ENCODE measurements at places on chromosomes 1 and 21. TPM values are rescaled to one million over a fixed set of nuclear protein-coding genes. Genes with fewer than 3 reads are reported as not detected.

DNA sequence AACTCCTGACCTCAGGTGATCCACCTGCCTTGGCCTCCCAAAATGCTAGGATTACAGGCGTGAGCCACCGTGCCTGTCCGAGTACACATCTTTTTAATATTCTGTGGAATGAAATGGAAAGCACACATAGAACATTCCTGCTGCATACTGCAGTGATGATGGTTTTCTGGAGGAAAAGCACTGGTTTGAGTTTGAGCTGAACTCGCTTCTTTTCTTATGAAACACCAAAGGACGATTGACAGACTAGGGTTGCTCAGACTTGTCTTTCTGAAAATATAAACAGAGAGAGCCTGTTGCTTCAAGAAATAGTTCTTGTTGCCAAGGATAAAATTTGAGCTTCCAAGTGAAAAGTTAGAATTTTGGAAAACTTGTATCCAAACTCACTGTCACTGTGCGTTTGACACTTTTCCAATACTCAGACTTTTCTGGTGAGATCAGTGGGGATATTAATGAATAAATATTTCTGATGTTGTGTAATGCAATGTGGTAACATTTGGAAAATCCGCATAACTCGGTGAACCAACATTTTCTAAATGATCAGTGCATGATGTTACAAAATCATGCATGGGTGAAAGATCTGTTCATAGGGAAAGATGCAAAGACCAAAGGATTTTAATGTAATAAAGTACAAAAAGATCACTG is 15.0 kb upstream of the ERMAP start:
- DNase-seq: no peak

- peak; percentile 75 for DNase-seq
These were observed 76.9 kb upstream of the LYST start for GRCh38 chr1:235943581-235944114.

DNA sequence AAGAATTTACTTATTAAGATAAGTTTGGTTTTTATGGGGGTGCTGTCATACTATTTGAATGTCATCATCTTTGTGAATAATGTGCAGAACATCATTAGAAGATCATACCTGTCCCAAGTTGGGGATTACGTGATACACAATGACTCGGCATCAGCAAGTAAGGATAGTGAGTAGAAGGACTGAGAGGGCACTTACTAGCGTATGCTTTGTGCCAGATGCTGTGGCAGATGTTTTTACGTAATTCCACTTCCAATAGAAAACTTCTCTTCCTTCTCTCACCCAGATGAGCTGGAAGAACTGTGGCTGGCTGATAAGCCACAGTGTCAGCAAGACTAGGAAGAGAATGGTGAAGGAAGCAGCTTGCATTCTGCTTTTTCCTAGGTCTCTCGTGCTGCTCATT is 28.1 kb upstream of the TGFB2 start:
- DNase-seq: no peak

FMN2 gene
- total RNA-seq: not detected

- no peak for DNase-seq
These were observed 25.2 kb downstream of the SPOCD1 start for GRCh38 chr1:31790641-31791091.

- peak; percentile 8 for DNase-seq
These were observed 169.8 kb upstream of the CXADR start for GRCh38 chr21:17343055-17343454.

HPDL gene
- 0.53 TPM for total RNA-seq

SYDE2 gene
- 3.2 TPM for total RNA-seq

- peak; percentile 55 for DNase-seq
These were observed 21.1 kb upstream of the EPHB2 start for GRCh38 chr1:22689505-22689904.

- no peak for DNase-seq
These were observed 58.6 kb downstream of the TLR5 start for GRCh38 chr1:223084464-223084866.

- no peak for DNase-seq
These were observed 138.9 kb upstream of the SPATA6 start for GRCh38 chr1:48610628-48611542.

GJC2 gene
- total RNA-seq: 2.9 TPM

FAM167B gene
- total RNA-seq: 0.26 TPM

GRCh38 chr1:98157524-98158313 is 236.9 kb upstream of the DPYD start:
- DNase-seq: no peak

DNA sequence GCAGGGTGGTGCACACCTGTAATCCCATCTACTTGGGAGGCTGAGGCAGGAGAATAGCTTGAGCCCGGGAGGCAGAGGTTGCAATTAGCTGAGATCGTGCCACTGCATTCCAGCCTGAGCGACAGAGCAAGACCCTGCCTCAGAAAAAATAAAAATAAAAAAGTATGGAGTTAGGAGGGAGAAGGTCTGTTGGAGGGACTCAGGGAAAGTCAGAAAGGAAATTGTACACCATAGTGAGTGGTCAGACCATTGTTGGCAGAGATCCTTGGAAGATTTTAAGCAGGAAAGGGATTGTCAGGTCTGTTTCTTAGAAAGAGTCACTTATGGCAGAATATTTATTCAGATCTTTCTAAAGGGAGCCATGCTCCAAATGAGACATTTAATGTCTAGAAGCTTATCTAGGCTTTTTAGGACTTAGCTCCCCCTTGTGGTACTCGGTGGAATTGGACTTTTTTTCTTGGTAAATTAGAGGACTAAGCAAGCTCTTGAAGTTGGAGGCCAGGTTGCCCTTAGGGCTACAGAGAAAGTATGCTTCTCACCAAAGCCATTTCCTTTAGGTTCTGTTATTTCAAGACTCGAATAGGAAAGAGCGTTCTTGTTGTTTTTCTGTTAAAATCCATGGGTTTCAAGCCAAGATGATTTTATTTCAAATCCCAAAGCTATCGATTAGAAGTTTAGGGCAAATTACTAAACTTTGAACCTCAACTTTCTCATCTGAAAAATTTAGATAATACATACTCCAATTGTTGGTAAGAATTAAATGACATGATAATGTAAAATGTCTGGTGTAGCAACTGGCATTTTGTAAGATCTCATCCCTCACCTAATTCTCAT is 16.5 kb downstream of the MIA3 start:
- peak; percentile 86 for DNase-seq

GRCh38 chr21:44263221-44263760 is 1.6 kb upstream of the DNMT3L start:
- DNase-seq: no peak

DNA sequence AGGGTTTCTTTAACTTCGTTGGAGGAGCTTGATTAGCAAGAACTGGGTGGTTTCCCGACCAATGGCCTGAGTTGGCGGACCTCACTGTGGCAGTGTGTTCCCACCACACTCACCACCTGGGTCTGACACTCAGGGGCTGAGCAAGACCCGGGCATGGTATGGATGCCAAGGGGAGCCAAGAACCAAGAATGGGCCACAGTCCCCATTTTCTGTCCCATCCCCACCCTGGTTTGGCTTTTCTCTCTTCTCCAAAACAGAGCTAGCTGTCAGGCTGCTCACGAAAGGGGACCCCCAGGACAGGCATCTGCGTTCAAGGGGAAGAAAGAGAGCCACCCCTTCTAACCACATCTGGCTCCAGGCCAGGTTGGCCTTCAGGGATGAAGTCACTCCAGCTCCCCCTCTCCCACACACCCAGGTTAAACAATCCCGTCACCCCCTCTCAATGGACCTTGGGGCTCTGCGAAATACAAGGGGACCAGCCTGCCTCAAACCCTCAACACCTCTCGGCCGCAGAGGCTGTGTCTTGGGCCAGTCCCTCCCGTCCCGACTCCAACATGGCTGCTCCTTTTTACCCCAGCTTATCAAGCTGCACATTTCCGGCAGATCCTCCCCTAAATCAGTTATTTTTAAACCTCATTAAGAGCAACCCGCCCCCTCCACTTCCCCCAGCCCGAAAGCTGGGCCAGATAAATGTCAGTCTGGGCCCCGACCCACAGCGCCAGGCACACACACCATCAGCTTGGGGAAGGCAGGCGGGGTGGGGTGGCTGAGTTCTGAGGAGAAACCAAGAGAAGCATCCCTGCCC is 3.4 kb downstream of the TAGLN2 start:
- DNase-seq: no peak

DNA sequence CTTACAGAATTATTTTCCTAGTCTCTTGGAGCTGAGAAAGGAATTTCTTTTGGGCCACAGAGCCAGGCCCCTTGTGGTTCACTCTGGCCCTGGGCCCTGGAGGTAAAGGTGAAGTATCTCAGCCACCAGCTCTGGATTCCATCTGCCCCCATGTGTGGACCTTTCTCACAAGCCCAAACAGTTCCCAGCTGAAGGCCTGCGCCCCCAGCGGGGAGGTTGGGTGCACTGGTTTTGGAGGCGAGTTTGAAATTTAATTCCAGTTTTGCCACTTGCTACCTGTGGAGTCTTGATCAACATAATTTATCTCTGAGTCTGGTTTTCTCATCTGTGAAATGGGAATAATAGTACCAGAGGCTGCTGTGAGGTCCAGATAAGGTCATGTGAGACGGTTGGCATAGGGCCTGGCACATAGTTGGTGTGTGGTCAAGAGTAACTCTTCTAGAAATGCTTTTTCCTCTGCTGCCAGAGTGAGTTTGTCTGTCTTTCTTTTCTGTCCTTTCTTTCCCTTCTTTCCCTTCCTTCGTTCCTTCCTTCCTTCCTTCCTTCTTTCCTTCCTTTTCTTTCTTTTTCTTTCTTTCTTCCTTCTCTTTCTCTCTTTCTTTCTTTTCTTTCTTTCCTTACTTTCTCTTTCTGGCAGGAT is 6.1 kb downstream of the AGTRAP start:
- no peak for DNase-seq

MEAF6 gene
- total RNA-seq: 74.5 TPM

DNA sequence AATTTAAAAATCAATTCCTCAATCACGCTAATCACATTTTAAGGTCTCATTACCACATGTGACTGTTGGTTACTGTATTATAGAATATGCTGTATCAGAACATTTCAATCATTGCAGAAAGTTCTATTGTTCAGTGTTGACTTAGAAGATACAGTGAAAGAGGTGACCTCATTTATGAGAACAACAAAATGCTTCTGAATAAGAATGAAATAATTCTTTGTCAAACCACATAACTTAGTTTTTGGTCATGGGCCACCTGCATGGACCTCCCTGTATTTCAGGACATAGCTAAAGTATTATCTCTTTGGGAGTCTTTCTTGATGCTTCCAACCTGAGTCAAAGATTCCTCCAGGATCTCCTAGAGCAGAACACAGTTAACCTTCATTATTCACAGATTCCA is 22.3 kb downstream of the MFSD2A start:
- peak; percentile 66 for DNase-seq

PRUNE1 gene
- total RNA-seq: 6.9 TPM

DNA sequence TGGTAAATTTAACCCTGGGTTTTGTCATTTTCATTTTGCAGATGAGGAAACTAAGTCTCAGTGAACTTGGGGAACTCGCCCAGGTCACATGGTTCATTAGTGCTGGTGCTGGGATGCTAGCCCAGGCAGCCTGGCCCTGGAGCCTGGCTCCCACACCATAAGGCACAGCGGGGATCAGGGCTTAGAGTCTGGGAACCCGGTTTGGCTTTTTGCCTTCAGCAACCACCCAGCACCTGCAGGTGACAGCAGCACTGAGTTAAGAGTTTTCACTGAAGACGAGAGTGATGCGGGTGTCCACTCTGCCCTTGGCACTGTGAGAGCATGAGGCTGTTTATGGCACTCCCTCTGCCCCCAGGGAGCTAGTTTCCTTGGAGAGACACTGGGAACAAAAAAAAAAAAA is 18.4 kb upstream of the CD101 start:
- no peak for DNase-seq

DNA sequence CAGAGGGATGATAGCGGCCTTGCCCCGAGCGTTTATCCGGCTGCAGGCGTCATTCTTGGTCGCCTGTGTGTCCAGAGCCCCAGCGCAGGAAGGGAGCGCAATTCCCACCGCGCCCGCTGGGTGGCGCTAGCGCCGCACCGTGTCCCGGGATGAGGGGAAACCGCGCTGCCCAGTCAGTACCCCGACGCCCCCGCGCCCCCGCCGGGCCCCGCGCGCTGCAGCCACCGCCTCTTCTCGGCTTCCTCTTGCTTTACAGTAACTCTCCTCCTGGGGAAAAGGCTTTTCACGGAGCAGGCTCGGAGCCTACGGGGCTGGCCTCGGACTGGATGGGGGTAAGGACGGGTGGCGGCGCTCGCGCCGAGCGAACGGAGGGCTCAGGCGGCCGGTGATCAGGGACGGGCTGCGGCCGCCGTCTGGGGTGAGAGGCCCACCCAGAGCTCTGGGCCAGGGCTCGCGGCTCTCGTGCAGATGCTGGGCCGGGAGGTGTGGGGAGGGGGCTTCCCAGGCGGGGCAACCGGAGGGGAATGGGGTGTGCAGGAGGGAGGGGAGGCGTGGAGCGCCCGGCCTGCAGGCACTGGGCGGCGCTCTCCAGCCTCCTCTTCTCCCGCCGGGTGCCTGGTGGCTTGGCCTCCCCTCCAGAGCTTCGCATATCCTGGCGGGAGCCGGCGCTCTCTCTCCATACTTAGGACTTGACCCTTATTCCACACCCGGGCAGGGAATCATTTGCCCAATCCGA is 29.8 kb downstream of the TEX35 start:
- peak; percentile 50 for DNase-seq

GRCh38 chr1:79507770-79508169 is 501.2 kb upstream of the ADGRL4 start:
- DNase-seq: no peak

ADCY10 gene
- total RNA-seq: 0.26 TPM

DNA sequence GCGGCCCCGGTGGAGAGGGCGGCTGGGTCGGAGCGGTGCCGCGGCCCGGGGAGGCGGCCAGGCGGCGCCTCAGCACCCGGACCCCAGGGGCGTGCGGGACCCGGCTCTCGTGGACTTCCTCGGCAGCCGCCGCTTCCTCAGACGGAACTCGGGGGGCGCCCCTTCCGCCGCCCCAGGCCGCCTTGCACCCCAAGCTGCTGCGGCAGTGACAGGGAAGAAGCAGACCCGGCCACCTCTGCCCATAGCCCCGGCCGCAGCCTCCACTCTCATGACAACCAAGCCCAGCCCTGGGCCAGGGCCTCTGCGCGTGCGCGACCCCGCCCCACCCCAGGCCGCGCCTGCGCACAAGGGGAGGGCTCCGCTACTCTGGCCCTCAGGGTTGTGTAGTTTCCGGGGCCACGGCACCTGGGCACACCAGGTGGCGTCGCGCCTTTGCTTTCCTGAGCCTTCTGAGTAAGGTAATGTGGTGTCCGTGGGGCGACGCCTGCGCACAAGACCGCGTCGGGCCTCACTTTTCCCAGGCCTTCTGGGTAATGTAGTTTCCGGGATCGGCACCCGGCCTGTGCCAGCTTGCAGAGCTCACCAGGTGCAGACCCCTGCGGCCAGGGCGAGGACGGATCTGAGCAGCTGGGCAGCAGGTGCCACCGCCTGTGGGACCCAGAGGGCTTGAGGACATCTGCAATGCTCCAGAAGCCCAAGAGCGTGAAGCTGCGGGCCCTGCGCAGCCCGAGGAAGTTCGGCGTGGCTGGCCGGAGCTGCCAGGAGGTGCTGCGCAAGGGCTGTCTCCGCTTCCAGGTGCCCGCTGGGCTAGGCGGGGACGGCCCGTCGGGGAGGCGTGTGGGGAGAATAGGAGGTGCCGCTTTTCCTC is at the start of the genes CEP104 and DFFB:
Gene CEP104 (minus strand): TSS at position 289 of the 868 bp plus-strand sequence. CDS start 4,804 bp downstream, outside the sequence.
Gene DFFB (plus strand): TSS at position 554 of the 868 bp plus-strand sequence. CDS start 128 bp downstream, at position 682.
- DNase-seq: peak; percentile 95

- DNase-seq: no peak
These were observed 334.6 kb downstream of the RGS7 start for GRCh38 chr1:241022366-241022765.

Measured in bronchial epithelial cell (primary cell).